OCI-LY7 (cell line): ENCODE measurements at places on chromosomes 1 and 21.

- DNase-seq, result no peak
Measured at GRCh38 chr1:36157115-36157903, 1.3 kb downstream of the MAP7D1 start.

- no peak for DNase-seq
Measured at GRCh38 chr1:225834417-225835329, 24.7 kb downstream of the EPHX1 start.

DNA sequence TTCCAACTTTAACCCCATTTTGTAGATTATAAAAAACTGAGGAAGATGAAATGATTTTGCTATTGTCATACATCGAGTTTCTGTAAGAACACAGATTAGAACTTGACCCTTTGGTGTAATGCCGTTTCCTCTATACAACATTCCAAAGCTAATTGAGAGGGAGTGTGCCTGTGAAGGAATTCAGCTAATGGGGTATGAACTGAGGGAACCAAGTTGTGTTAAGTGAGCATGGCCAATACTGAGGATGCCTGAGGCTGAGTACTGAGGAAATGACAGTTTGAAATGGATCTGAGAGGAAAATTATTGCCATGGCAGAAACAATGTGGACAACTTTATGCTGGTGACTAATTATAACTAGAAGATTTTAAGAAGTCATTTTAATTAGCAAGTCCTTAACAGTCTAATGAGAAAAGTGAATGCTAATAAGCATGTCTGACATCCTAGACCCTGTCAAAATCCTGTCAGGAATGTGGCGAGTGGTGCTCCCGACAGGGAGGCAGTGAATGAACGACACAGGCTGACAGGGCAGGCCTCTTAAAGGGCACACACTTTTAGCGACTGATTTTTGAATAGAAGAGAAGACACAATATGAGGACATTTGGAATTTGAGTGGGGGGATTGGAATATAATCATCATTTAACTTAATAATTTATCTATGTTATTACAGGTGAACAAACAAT is 262.5 kb downstream of the HLX start:
- no peak for DNase-seq

DNA sequence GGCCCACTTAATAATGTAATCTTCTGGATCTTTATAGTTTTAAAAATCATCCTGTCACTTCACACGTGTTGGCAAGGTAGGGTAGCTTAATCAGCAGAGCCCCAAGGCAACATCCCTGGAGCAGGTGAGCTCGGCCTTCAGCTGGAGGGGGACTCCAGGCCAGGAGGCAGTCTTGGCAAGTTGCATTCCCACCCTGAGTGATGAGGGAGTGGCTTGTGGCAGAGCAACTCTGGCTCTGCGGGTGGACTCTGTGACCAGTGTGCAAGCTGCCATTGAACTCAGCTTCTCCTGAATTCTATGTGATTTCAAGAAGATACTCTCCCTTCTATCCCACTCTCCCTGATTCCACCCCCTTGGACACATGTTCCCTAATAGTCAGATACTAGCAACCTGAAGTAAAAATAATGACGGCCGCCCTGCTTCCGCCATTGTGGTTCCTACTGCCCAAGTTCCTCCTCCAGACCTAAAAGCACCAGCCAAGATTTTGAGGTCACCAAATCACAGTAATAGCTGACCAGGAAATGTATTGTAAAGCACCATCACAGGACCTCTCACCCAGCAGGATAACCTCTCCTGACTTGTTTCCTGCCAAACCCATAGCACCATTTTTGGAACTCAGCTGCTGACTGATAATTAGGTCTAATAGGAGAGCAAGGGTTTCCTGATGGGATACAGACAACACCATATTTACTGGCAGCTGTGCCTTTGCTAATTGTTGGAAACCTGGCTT is 11.5 kb upstream of the LYST start:
- no peak for DNase-seq

GRCh38 chr1:225156254-225156653 is 226.8 kb downstream of the DNAH14 start:
- no peak for DNase-seq

DNA sequence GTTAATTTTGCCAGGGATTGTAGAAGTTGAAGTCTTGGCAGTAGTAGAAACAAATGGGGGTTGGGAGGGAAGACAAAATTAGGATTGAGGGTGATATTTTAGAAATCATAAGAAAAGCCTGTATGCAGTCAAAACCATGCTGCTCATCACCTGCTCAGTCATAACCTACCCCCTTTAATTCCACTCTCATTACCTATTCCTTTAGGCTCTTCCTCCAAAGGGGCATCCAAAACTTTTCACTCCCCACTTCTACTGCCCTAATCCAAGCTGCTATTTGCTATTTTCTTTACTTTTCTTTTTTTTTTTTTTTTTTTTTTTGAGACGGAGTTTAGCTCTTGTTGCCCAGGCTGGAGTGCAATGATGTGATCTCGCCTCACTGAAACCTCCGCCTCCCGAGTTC is 11.5 kb downstream of the H3-3A start:
- DNase-seq, result no peak

DNA sequence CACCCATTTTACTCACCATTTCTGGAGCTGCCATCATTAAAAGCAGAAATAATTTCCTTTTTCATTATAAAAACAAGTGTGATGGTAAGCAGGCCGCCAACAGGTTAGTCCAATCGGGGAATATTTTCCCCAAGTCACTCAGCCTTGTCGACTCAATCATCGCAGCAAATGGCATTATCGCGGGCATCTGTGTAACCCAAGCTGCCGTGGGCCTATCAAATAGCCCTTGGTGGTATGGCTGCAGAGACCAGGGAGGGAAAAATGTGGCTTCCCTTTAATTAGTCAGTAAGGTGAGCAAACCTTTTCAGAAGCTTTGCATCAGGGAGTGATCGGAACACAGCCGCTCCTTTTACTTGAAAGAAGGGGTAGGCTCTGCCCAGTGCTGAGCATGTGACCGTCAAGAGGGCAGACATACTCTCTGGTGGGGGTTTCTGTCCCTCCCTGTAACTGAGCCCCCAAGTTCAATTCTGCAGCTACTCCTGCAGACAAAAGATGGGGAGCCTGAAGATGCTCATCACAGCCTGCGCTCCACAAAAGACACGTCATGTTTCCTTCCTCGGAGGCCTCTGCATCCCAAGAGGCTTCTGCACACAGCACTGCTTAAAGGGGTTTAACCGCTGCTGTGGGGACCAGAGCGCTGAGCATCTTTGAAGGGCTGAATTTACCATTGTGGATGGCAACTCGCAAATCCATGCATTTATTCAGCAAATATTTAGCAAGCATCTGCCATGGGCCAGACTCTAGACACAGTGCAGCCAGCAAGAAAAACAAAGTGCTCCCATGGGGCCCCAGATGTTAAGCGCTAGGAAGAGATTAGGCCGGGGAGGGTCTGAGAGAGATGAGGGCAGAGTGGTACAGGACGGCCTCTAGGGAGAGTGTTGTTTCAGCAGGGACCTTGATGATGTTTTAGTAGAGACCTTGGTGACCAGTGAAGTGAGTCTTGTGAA is 1.2 kb upstream of the TMPRSS3 start:
- DNase-seq, result peak; percentile 25

DNA sequence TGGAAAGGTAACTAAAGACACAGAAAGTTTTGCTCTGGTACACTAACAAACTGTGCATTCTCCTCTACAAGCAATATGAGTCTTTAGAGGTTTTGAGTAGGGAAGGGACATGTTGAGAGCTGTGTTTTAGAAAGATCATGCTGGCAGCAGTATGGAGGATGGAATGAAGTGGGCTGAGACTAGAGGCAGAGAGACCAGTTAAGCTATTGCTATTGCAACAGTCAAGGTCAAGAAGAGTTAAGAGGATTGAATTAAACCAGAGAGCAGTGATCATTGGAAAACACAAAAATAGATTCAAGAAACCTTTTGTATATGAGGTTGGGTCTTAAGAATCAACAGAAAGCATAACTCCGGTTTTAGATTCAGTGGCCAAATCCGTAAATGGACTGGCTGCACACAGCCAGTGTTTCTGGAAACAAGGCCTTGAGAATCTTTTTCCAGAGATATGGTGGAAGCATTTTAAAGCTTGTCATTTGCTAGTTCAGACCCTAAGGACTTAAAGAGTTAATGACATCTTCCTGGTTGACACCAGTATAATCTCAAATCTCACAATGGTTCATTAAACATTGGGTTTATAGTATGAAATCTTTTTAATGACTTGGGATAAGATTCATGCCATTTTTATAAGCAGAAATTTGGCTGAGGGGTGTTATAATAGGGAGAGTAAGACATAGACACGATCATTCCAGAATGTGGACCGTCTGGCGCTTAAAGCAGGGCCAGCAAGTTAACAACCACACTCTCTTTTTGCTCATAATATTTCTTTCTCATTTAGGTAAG is 177.9 kb downstream of the NR5A2 start:
- no peak for DNase-seq

- DNase-seq, result no peak
Measured at GRCh38 chr1:214319938-214320337, 39.0 kb downstream of the SMYD2 start.
